ENCODE measurements at places on chromosomes 11 and 22.

- no peak for DNase-seq
These were observed 3.4 kb downstream of the CAPN1 start for GRCh38 chr11:65185171-65185570.

DNA sequence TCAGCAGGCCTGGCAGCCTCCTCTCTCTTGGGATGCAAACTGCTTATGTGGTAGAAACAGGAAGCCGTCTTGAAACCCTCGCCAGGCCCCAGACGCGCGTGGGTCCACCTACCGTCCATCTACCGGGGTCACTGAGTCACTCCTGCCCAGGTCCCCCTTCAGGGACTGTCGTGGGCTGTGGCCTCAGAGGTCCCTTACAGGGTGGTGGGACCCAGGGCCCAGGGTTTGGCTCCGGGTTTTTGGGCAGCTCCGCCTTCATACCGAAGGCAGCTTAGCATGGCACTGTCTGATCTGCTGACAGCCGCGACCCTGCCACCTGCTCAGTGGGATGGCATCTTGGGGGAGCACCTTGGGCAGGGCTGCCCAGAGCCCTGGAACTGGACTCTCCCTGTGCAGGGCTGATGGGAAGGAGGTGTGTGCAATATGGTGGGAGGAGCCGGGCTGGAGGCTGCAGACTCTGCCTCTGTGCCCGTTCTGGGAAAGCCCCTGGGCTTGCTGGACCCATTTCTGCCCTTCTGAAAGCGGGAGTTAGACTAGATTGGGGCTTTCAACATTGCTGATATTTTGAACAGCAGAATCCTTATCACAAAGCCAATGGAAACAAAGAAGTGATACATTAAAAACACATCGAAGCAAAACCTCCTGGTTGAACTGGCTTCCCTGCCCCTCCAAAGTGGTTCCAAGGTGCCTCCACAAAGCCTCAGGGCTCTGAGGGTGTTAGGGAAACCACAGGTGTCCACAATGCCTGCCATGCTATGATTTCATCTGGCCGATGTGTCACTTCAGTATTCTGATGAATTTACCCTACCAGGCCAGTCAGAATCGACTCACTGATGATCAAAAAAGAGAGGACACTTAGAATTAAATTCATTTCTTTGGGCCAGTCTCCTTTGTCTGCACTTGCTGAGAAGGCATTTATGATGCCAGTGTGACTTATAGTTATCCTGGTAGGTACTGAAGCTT lies 316.5 kb downstream of the KIRREL3 start:
- no peak for DNase-seq

- DNase-seq = no peak
These were observed 24.0 kb downstream of the PANX1 start for GRCh38 chr11:94152678-94153065.

GRCh38 chr22:38033522-38034277 lies 23.5 kb upstream of the PICK1 start:
- DNase-seq = no peak

All from suppressor macrophage (primary cell).